ENCODE measurements at places on chromosomes 12 and 14. TPM values are rescaled to one million over a fixed set of nuclear protein-coding genes. Genes with fewer than 3 reads are reported as not detected.
A peak's percentile ranks its signal among the peaks of the same experiment; 100 is the strongest.

- peak; percentile 6 for DNase-seq
These were observed 332.6 kb downstream of the NOVA1 start for GRCh38 chr14:26265170-26265685.

- no peak for DNase-seq
These were observed 56.9 kb downstream of the OTX2 start for GRCh38 chr14:56753396-56753795.

The NXPH4 gene
- polyA plus RNA-seq: 4.5 TPM

- peak; percentile 33 for DNase-seq
These were observed 536 bp downstream of the VPS29 start for GRCh38 chr12:110501399-110501751.

The GDF3 gene
- not detected for polyA plus RNA-seq

The TMEM229B gene
- polyA plus RNA-seq: 1.3 TPM
